ENCODE measurements at places on chromosomes 7 and 10.

GRCh38 chr7:74183142-74183541 lies 9.0 kb downstream of the EIF4H start:
- no peak for DNase-seq

GRCh38 chr10:92970301-92971070 lies 90.1 kb upstream of the CYP26C1 start:
- DNase-seq = no peak

- DNase-seq = no peak
Observed at GRCh38 chr7:23628370-23628769, 31.2 kb downstream of the CCDC126 start.

GRCh38 chr10:69387500-69387899 lies 29.2 kb downstream of the TACR2 start:
- no peak for DNase-seq

DNA sequence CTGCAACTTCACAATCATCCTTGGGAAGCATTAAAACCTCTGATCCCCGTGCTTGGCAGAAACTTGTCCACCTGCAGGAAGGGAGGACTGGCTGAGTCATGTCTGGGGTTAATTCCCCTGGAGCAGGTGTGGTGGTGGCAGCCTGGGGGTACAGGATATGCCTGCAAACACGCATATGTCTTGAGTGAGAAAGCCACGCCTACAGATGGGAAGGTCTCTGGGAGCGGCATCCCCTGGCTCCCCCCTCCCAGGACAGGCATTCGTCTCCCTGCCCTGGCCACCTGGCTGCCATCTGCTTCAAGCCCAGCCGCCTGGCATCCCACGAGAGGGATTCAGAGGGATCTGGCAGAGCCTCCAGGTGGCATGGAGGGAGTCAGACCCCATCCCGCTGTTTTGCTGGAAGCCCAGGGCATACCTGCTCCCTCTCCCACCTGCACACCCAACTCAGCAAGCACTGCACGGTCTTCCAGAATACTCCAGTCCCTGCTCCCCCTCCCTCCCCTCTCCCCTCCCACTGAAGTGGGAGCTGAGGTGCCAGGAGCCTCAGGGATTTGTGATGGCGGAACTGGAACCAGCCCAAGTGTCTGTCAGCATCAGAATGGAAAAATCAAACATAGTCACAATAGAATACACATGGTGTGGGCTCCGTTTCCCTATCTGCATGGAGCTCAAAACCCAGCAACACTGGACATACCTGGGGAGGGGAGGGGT lies 61.0 kb downstream of the CAMK2B start:
- no peak for DNase-seq

DNA sequence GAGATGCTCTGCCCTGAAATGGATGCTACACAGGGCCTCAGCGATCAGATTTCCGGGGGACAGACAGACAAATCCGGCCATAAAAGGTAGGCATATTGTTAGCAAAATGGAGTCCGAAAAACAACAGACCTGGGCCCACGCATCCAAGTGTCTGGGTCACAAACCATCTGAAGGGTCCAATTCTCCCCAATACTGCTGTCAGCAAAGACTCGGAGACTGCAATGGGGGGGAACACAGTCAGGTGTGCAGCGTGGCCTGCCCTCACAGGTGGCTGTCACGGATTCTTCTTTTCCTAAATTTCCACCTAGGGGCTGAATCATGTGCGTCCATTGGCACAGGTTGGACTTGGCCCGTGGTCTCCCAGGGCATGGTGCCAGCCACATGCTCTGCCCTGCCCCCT lies 12.9 kb downstream of the PKD1L1 start:
- DNase-seq = no peak

DNA sequence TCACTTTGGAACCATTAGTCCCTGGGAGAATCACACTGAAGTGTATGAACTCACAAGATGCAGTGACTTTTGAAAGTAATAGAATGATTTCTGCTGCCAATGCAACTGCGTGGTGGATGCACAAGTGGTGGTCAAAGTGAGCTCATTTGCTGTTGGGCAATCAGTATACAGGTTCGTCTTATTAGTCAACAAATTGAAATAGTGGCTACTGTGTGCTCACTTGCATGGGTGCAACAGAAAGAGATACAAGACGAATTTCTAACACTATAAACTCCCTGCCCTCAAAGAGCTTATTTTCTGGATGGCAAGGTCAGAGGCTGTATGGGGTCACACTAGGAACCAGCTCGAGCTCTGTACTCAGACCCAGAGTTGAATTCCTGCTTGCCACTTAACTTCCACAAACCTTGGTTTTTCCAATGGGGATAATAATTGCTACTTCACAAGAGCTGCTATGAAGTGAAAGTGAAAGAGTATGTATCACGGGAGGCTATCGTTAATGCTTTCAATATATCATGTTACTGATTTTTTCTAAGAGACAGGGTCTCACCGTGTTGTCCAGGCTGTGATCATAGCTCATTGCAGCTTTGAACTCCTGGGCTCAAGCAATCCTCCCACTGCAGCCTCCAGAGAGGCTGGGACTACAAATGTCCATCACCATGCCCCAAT lies 8.3 kb upstream of the BCL7B start:
- DNase-seq = no peak

DNA sequence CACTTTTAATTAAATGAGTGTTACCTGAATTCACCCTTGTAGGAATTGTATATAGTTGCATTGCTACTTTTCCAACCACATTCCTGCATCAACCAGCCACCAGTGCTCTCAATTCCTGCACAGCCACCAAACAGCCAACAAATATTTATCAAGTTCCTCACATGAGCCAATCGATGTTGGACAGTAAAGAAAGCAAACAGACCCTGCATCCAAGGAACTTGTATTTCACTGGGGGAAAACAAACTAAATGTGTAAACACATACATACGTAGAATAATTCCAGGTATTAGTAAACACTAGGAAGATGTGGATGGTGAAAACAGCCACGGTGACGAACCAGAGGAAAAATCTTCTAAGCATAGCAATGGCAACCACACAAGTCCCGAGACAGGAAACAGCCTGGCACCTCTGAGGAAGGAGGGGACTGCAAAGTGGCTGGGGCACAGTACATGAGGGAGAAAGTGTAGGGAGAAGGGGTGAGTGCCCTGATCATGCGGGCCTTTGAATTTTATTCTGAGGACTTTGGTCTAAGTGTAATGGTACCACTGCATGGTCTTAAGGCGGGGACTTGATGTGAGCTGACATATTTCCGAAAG lies 111.2 kb downstream of the XRCC2 start:
- DNase-seq = no peak

GRCh38 chr7:88357294-88357693 lies 50.6 kb upstream of the STEAP4 start:
- no peak for DNase-seq

- no peak for DNase-seq
Observed at GRCh38 chr10:103517234-103518085, 24.0 kb downstream of the NEURL1 start.

GRCh38 chr10:2856598-2856997 lies 210.8 kb upstream of the PFKP start:
- no peak for DNase-seq
